Sciatic nerve (tissue), 2 donors: ENCODE measurements at places on chromosomes 2 and 18. TPM values are rescaled to one million over a fixed set of nuclear protein-coding genes. Genes with fewer than 3 reads are reported as not detected.

Gene GRB14
- 20.2 TPM for total RNA-seq

Gene C2orf80
- not detected for total RNA-seq

Gene FABP1
- total RNA-seq: not detected

Gene GPR35
- 3.2 TPM for total RNA-seq

Gene TEX44
- not detected for total RNA-seq

Gene MEP1B
- not detected for total RNA-seq

Gene SPP2
- not detected for total RNA-seq

Gene EGR4
- not detected for total RNA-seq

Gene NEU4
- total RNA-seq: not detected

Gene GALR1
- 0.13 TPM for total RNA-seq

Gene PCARE
- 0.53 TPM for total RNA-seq

Gene SLC30A3
- not detected for total RNA-seq

Gene TRIB2
- 184 TPM for total RNA-seq

Gene CERS6
- total RNA-seq: 9.3 TPM

Gene SLC16A14
- total RNA-seq: 7.4 TPM

Gene RUFY4
- total RNA-seq: 0.36 TPM

Gene DYSF
- total RNA-seq: 21.8 TPM
